ENCODE measurements at places on chromosomes 16 and 17.

DNA sequence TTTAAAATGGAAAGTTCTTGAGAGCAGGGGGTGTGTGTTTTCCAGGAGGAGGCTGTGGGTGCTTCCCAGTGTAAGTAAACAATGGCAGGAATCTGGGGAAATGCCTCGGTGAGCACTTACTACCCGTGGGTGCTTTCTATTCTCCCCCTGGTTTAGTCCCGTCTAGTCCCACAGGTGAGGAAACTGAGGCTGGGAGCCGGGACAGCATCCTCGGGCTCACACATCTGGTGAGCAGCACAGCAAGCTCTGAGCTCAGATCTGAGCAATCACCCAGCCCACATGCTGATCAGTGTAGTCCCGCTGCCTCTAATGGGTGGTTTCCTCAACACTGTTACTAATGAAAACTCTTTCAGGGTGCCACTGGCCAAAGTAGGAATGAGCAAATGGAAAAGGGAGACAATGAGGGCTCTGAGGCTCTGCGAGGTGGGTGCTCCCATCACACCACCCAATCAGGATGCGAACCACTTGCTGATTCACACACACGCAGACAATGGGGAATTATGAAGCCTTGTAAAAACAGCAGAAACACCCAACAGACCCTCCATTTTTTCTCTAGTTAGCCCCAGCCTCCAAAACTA lies 202.6 kb downstream of the PARN start:
- no peak for DNase-seq

DNA sequence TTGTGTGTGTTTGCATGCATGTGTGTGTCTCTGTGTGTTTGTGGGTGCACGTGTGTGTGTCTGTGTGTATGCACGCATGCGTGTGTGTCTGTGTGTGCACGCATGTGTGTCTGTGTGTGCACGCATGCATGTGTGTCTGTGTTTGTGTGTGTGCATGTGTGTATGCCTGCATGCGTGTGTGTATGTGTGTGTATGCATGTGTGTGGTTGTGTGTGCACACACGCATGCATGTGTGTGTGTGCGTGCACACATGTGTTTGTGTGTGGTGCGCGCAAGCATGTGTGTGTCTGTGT lies 239.9 kb upstream of the TNRC6C start:
- no peak for DNase-seq

GRCh38 chr17:38912221-38912813 lies 13.1 kb upstream of the LASP1NB start:
- no peak for DNase-seq

GRCh38 chr17:13378361-13378760 lies 223.4 kb downstream of the HS3ST3A1 start:
- no peak for DNase-seq

GRCh38 chr17:16986391-16986790 lies 14.5 kb upstream of the TNFRSF13B start:
- no peak for DNase-seq

DNA sequence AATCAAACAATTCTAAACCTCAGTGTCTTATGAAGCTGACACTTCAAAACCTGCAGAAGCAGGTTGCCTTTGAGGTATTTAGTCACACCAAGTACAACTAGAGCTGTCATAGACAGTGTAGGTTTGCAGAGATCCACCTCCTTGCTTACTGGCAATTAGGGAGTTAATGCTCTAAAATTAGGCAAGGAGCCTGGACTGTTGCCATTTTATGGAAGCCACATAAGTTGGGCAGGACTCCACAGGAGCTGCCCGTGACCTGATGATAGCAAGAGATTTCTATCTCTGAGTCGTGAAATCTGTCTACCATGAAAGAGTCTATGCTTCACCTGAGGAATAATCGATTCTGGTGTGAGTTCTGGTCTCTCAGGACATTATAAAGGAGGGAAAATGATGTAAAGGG lies 8.9 kb downstream of the EME1 start:
- no peak for DNase-seq

DNA sequence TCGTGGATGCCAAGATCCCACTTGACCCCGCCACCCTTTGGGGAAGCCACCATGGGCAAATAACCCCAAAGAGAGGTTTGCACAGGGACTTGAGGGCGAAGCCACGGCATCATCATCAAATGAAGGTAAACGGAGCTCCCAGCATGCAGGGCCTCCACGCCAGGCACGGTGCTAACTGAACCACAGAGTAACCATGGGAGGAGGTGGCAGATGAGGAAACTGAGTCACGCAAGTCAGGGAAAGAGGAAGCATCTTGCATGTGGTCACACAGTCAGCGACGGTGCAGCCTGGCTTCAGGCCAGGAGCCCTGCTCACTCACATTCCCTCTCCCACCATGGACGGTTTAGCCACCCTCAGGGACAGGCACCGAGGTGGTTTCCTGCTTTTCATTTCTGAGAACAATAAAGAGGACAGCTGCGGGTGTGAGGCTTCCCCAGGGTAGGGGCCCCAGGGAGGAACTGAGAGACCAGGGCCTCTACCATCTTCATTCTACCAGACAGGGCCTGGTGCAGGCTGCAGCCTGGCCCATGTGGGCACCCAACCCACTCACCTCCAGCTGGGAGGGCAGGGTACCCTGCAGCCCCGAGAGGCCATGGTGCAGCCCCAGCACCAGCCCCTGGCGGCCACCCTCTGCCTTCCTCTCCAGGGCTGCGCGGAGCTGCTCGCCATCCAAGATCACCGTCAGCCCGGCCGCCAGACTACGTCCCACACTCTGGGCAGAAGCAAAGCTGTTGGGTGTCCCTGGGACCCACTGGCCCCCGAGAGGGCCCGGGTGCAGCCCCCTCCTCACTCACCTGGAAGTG lies 78.3 kb downstream of the RMI2 start:
- DNase-seq, result no peak

GRCh38 chr17:37134050-37134449 lies 185.3 kb downstream of the AATF start:
- DNase-seq, result no peak

- DNase-seq, result no peak
Measured at GRCh38 chr17:11916091-11916490, 81.2 kb downstream of the ZNF18 start.

- no peak for DNase-seq
Measured at GRCh38 chr17:54900457-54901229, at the start of gene TOM1L1. TOM1L1 (plus strand) TSS chr17:54900852; CDS start chr17:54900866, 14 bp downstream.

DNA sequence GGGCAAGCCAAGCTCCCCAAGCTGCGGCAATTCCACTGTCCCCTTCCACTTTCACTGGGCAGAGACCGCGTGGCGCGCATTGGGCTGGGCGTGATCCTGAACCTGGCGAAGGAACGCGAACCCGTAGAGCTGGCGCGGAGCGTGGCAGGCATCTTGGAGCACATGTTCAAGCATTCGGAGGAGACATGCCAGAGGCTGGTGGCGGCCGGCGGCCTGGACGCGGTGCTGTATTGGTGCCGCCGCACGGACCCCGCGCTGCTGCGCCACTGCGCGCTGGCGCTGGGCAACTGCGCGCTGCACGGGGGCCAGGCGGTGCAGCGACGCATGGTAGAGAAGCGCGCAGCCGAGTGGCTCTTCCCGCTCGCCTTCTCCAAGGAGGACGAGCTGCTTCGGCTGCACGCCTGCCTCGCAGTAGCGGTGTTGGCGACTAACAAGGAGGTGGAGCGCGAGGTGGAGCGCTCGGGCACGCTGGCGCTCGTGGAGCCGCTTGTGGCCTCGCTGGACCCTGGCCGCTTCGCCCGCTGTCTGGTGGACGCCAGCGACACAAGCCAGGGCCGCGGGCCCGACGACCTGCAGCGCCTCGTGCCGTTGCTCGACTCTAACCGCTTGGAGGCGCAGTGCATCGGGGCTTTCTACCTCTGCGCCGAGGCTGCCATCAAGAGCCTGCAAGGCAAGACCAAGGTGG lies 9.8 kb downstream of the SARM1 start:
- DNase-seq, result peak; percentile 23

GRCh38 chr16:88549671-88550245 lies 20.4 kb upstream of the ZC3H18 start:
- no peak for DNase-seq

DNA sequence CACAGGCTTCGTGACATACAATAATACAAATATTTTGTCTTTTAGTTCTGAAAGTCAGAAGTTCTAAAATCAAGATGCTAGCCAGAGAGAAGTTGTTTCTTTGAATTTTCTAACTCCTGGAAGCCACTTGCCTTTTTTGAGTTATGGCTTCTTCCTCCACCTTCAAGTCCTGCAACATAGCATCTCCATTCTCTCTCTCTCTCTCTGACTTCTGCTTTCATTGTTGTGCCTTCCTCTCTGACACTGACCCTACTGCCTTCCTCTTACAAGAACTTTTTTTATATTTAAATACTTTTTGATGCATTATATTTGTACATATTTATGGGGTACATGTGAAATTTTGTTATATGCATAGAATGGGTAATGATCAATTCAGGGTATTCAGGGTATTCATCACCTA lies 205.9 kb downstream of the MAP2K6 start:
- no peak for DNase-seq

GRCh38 chr17:42563543-42563942 lies 1.6 kb downstream of the COASY start:
- no peak for DNase-seq

DNA sequence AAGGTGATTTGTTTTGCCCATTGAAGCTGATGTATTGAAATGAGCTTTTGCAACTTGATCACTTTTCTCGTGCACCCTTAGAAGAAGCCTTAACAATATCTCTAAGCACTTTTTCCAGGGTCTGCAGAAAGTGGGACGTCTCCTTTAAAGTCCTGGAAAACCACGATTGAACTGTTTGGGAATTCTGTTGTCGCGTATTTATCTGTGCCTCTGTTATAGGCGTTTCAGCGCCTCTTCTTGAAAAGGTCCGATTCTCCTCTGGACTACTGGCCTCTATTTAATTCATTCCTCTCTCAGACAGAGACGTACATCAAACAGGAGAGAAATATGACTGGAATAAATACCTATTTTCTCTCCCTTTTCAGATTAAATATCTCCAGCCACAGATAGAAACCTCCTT lies 262.4 kb upstream of the PSMD7 start:
- no peak for DNase-seq

GRCh38 chr17:49404906-49405305 lies 9.8 kb downstream of the PHB1 start:
- DNase-seq, result no peak

- no peak for DNase-seq
Measured at GRCh38 chr16:86598607-86599565, 20.5 kb downstream of the FOXL1 start.

GRCh38 chr16:8727131-8727806 lies 52.9 kb downstream of the ABAT start:
- no peak for DNase-seq

DNA sequence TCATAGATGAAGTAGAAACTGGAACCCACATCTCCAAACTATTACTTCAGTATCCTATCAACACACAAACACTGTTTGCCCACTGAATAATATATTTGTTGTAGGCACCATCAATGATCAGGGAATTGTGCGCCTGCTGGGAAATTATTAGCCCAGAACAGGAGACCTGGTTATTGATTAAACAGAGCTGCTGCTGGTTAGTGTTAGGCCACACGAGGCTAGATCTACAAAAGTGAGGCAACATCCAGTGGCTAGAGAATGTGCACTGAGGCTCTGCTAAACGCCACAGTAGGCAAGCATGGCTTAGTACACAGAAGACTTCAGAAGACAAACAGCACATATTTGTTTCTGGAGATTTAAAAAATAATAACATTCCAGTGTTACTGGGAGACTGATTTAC lies 11.0 kb downstream of the ABHD15 start:
- DNase-seq, result no peak

- DNase-seq, result no peak
Measured at GRCh38 chr17:58997756-58998553, 108.7 kb downstream of the TRIM37 start.

DNA sequence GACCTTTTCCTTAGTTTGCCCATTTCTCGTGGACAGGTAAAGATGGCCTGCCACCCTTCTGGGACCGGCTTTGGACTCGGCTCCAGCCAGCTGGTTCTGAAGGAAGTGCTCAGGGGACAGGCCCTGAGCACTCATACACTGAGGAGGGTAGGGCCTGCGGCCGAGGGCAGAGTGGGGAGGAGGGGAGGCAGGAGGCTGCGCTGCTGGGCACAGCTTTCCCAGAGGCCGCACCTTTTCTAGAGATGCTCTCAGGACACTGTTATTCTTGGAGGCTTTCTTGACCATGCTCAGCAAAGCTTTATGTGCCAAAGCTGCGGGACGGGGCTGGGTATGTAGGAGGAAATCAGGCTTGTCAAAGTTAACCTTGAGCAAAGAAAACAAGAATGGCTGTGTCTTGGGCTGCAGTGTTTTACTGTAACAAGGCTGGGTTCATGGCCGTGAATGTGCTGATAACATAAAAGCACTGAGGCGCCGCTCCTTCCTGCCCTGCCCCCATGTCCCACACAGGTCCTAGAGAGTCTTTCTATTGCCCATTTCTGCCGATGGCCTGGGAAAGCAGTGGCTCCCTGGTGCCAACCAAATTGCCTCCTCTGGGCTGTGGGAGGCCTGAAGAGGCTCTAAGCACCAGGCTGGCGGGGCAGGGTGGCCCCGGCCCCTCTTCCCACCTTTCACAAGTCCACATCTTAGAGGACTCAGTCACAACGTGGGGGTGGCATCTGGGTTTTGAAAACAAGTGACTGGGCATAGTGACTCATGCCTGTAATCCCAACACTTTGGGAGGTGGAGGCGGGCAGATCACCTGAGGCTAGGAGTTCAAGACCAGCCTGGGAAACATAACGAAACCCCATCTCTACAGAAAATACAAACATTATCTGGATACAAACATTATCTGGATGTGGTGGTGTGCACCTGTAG lies 22.3 kb upstream of the TIMP2 start:
- no peak for DNase-seq

- no peak for DNase-seq
Measured at GRCh38 chr16:87860553-87861299, 8.6 kb downstream of the SLC7A5 start.
